Colonic mucosa (tissue), 4 donors: ENCODE measurements at places on chromosomes 7 and 10.
A peak's percentile ranks its signal among the peaks of the same experiment; 100 is the strongest.

- DNase-seq = peak; percentile 33
Observed at GRCh38 chr7:5419539-5420066, 4.0 kb downstream of the TNRC18 start.

DNA sequence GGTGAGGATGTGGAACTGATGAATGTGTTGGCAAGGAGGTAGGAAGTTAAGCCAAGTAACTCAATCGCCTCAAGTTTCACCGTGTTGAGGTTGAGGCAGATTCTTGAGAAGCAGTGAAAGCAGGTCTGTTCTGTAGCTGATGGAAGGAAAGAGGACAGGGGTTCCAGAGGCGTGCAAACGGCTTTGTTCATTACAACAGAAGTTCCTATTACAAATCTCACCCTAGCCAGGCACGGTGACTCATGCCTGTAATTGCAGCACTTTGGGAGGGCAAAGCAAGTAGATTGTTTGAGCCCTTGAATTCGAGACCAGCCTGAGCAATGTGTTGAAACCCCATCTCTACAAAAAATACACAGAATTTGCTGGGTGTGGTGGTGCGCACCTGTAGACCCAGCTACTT, 36.9 kb upstream of the PTF1A start:
- no peak for DNase-seq

GRCh38 chr10:47419421-47419820, 35.3 kb upstream of the ZNF488 start:
- DNase-seq = no peak

DNA sequence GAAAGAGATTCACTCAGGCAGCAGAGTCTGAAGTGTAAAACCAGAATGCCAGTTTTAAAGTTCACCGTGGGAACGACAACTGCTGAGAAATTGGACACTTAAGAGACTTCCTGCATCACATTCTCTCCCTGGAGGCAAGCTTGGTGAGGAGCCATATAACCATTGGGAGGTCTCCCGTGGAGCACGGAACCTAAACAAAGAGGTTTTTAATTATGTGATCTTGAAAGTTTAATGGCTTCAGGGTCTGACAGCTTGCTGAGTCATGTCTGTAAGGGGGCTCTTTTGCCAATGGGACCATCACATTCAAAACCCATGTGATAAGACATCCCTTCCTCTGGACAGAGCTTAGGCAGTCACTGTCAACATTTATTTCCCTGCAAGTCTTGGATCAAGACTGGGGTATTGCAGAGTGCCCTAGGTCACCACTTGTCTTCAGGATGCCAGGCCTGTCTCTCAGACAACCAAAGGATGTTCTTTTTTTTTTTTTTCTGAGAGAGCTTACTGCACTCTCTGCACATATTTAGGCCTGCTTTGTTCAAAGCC, 674.4 kb downstream of the TYW1 start:
- no peak for DNase-seq

DNA sequence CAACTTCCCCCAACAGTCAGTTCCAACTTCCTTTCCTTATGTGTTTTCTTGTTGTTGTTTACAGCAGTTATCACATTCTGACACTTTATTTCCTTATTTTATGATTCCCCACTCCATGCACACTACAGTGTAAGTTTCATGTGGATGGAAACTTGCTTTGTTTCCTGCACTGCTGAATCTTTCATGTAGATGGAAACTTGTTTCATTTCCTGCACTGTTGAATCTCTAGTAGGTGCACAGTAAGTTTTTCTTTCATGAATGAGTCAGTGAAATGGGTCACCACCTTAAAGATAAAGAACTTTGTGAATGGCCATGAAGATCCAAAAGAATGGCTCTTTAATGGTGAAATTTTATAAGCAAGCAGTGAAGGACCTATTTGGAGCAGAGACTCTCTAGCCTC, 61.4 kb downstream of the SHOC2 start:
- DNase-seq = no peak

- no peak for DNase-seq
Observed at GRCh38 chr7:25090374-25090773, 34.7 kb downstream of the CYCS start.

DNA sequence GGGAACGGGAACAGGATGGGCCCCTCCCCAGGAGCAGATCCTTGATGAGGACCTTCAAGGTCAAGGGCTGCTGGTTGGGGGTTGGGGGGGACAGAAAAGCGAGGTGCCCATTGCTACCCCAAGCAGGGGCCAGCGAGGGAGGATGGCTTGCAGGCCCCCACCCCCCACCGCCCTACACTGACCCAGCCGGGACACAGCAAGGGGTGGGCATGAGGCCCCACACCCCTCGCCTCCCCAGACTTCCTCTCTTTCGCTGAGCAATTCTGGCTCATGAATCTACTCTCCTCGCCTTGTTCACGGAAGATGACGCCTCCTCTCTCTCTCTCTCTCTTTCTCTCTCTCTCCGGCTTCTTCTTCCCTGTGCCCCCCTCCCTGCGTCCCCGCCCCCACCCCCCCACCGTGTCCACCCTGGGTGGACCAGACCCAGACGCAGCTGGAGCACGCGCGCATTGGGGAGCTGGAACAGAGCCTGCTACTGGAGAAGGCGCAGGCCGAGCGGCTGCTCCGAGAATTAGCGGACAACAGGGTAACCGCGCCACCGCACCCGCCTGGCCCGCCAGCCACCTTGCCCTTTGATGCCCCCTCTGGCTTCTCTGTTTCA, 81.1 kb upstream of the GTF2IRD1 start:
- DNase-seq = no peak

GRCh38 chr10:37549054-37549453, 308.4 kb downstream of the ZNF248 start:
- no peak for DNase-seq

GRCh38 chr10:110700947-110701616, 56.9 kb downstream of the RBM20 start:
- DNase-seq = no peak
